H7 (cell line): ENCODE measurements at places on chromosomes 12 and 14.

- DNase-seq = peak; percentile 2
These were observed 456.2 kb downstream of the FOXG1 start for GRCh38 chr14:29222671-29223268.

GRCh38 chr12:5186715-5187114 is 143.0 kb downstream of the KCNA5 start:
- DNase-seq = no peak

GRCh38 chr12:131986910-131987309 is 37.2 kb downstream of the EP400 start:
- DNase-seq = peak; percentile 59

- DNase-seq = no peak
These were observed 143.7 kb downstream of the GPHN start for GRCh38 chr14:66651536-66652220.

DNA sequence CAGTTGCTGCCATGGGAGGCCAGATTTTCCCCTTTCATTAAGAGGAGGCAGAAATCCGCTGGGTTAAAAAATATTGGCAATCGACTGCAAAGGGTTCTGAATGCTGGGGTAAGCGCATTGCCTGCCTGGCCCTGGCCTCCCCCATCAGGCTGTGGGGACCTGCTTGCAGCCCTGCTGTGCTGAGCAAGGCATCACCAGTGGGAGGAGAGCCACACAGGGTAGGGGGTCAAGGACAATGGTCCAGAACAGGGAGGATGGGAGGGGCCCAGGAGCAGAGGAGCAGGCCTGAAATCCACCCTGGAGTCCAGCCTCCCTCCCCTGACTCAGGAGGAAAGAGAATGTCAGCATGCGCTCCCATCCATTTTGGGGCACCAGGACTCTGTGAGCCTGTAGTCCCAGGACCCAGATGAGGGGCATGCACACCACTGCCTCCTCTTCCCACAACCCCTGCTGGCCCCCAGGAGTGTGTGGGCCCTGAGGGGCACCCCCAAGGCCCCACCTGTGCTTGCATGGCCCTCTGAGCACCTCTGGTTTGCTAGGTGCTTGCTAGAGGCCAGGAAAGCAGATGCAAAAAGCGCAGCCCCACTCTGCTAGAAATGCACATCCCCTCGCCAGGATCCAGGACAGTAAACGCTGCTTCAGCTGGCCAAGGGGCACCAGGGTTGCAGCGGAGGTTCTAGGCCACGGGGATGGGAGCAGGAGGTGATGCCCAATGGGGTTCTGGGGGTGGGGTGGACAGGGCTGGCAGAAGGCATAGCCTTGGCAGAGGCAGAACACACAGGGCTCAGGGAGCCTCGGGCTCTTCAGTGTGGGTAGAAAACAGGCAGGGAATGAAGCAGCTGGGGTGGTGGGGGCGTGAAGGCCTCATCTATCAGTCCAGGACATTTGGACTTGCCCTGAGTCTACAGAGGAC is 14.6 kb downstream of the TESC start:
- peak; percentile 66 for DNase-seq

DNA sequence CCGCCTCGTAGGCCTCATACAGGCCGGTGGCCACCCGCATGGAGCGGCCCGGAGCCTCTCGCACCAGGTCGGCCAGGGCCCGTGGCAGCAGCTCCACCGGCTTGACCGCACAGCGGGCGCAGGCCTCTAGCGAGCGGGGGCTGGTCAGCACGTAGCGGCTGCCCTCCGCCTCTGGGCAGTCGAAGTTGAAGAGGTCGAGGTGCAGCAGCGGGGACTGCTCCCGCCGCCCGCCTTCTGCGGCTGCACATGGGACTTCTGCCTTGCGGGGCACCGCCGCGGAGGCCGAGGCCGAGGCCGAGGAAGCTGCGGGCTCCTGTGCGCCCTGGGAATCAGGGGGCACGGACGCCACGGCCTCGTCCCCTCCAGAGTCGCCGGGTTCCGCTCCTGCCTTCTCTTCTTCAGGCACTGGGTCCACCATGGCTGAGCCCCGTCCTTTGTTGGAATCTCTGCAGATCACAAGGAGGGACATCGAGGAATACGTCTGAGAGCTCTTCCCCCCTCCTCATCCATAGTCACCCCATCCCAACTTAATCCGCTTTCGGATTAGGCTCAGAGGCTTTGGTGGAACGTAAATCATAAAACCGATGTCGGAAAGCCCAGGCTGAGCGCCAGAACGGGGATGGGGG is 1.4 kb downstream of the CCDC177 start:
- peak; percentile 56 for DNase-seq

GRCh38 chr14:48693793-48694192 is 892.4 kb downstream of the RPS29 start:
- DNase-seq = no peak

DNA sequence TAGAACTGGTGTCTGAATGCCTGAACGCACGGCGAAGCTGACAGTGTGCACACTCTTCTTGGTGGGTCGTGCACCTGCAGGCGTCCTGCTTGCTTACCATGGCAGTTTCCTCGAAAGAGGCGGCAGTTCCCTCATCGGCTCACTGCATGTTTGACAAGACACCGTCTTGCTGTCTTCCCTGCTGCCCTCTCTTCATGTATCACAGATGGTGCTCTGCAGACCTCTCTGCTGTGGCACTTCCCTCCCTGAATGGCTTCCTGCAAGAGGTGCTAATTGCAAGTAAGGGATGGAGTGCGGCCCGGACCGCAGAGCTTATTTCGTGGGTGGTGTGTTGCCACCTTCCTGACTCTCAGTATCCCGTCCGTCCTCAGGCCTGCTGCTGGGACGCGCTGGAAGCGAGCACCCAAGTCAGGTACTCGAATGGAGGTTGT is 156.7 kb upstream of the RTL1 start:
- DNase-seq = no peak

DNA sequence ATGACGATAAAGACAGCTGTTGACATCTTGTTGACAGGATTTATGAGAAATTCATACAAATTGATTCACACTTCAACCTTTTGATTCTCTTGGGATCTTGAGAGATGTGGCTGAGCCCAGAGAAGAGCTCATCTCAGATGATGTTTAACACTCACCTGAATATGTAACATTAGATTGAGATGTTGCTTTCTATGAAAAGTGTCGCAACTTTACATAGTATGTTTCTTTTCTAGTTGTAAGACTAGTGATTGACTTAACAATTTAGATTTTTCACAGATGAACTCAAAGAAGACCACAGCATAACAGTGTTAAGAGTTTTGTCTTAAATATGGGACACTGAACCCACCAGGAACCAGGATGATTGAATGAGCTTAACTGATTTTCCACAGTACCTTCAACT is 40.6 kb upstream of the P2RX7 start:
- no peak for DNase-seq

DNA sequence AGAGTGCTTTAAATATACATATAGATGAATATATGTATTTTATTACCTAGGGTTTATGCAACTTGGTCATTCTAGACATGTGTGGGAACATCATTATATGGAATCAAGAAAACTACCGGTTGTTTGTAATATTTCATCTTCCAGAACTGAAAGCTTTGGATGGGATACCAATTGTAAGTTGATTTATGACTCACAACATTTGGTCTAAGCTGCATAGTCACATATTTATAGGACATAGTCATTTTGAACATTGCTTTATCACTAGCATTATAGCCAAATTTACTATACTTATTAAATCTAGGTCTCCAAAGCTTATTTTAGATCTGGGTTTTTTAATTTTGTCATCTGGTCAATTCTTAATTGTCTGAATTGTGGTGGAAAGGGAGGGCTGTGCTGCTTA is 83.7 kb upstream of the PCNX4 start:
- DNase-seq = no peak

DNA sequence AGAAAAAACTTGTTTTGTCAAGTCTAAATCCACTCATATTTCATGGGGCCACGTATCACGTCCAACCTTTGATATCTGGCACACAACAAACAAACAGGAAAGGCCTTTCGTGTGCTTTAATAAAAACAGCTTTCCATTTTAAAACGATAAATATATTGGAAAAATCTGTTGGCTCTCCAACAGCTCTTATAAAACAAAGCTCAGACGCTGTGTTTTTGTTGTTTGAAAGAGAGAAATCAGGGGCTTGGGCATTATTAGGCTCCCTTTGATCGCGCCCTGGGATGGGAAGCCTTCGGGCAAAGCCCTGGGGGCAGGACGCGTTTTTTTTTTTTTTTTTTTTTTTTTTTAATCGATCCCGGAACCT is 429 bp upstream of the PLEKHA5 start:
- DNase-seq = no peak

GRCh38 chr14:68404652-68405183 is 388.1 kb downstream of the ZFP36L1 start:
- DNase-seq = no peak

GRCh38 chr12:127383281-127383680 is 883.7 kb upstream of the TMEM132C start:
- no peak for DNase-seq

- DNase-seq = no peak
These were observed 32.7 kb downstream of the CCDC175 start for GRCh38 chr14:59543873-59544272.

- DNase-seq = no peak
These were observed 37.9 kb upstream of the PLEKHG6 start for GRCh38 chr12:6272300-6273204.

- peak; percentile 100 for DNase-seq
These were observed at the start of gene CDCA3 for GRCh38 chr12:6851153-6851920. Gene CDCA3, minus strand, starts transcription at chr12:6851286. Its CDS starts 334 bp downstream, at chr12:6850952.

DNA sequence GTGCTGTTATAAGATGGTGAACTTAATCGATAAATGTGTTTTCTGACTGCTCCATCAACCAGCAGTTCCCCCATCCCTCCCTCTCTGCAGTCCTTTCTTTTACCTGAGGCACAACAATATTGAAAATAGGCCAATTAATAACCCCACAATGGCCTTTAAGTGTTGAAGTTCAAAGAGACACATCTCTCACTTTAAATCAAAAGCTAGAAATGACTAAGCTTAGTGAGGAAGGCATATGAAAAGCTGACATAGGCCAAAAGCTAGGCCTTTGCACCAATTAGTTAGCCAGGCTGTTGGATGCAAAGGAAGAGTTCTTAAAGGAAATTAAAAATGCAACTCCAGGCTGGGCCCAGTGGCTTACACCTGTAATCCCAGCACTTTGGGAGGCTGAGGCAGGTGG is 43.7 kb downstream of the SAV1 start:
- DNase-seq = no peak

GRCh38 chr12:12327802-12328201 is 22.2 kb downstream of the MANSC1 start:
- peak; percentile 66 for DNase-seq

DNA sequence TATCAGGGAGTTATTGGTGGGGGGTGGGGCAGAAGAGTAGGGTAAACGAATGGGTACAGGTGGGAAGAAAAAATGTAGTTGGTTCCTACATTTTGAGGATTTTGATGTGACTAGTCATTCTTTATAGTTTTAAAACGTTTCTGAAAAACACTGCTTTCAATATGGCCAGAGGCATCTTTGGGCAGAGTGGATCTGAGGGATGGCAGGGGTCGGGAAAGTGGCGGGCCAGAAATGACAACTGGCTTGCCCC is 527 bp upstream of the ATP23 start:
- DNase-seq = no peak

DNA sequence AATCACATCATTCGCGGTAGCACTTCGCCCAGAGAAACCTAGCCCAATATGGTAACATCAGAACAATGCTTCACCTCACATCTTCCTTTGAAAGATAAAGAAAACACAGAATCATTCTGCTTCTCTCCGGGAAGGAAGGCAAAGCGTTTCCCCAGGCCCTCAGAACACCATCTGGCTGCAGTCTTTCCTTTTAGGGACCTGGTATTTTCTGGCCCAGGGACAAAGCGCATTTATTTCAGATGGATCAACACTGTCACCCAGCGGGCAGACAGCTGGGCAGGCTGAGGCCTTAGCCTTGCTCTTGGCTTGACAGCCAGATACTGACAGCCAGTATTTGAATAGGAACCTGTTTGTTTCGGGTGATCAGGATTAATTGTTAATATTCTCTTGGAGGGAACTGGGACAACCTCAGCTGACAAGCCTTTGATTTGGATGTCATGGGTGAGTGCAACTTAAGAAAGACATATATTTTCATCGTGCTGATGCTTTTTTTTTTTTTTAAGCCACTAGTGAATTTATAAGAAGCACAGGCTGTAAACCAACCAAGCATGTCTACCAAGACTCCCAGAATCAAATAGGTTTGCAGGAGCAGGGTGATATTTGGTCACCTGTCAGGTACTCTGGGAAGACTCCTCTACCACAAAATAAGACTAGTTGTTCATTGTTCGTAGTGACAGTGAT is 118.9 kb downstream of the VEZT start:
- DNase-seq = peak; percentile 78

DNA sequence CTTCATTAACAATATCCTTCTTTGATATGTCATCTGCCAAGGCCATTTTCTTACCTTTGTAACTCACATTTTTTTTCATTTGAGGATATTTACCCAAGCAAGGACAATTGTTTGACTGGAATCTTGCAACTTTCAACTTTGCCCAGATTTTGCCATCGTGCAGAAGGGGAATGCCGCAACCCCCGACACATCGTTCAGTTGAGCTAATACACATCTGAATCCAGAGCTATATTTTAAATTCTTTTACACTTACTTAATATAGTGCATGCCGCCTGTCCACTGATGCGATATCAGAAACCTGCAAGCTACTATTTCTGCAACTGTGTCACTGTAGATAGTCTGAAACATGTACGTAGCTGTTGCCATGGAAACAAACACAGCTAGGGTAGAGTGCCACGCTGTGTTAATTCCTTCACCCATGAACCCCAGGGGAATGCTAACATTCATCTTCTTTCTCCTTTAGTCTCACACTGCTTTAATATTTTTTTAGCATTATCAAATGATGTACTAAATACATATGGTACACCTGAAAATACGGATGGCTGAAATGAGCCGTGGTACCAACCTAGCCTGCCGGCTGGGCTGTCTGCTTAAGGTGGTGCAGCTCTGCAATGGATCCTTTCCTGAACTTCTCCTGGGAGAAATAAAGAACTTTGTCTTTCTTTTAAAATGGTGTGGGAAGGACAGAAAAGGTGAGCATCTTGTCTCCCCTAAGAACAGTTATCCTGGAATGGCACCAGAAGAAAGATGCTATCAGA is 77.0 kb upstream of the FOXN3 start:
- DNase-seq = no peak

DNA sequence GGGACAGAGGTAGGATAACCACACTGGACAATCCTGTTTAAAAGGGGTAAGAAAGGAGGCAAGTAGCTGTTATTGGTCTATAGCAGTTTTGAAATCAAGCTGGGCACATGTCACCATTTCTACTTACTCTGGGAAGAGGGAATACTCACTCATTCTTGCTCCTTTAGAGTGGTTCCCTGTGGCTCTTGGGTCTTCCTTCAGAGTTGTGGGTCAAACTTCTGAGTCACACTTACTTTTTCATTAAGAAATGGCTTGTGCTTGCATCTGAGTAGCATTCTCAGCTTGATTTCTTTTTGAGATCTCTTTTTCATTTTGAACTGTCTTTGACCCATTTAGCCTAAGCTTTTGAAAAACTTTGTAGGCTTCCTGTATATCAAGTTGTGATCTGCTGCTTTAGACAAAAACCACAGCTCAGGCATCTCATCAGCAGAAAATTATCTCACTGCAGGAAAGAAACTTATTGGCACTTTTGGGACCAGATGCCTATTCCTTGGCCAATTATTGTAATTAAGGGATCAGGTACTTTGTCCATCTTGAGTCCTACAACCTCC is 122.2 kb downstream of the AEBP2 start:
- no peak for DNase-seq

GRCh38 chr14:34649344-34649743 is 19.4 kb upstream of the SNX6 start:
- no peak for DNase-seq
